CD8-positive, alpha-beta memory T cell (primary cell): ENCODE measurements at places on chromosomes 7 and 10. TPM values are rescaled to one million over a fixed set of nuclear protein-coding genes. Genes with fewer than 3 reads are reported as not detected.

- no peak overlapping the region for H3K4me3 ChIP-seq
- no peak for DNase-seq
- no peaks in the 10 kb centered on the region for H3K4me1 ChIP-seq
Measured at GRCh38 chr7:25173184-25173583, 48.1 kb upstream of the CYCS start.

GRCh38 chr7:22672846-22673680 lies 53.9 kb upstream of the IL6 start:
- H3K36me3 ChIP-seq: no peaks in the 10 kb centered on the region
- H3K4me1 ChIP-seq: peaks cover 64% of the 10 kb centered on the region
- H3K27me3 ChIP-seq: no peaks in the 10 kb centered on the region
- no peak for DNase-seq

- H3K27me3 ChIP-seq: no peaks in the 10 kb centered on the region
- no peaks in the 10 kb centered on the region for H3K36me3 ChIP-seq
- no peak for DNase-seq
- no peak overlapping the region for H3K27ac ChIP-seq
Measured at GRCh38 chr7:73985737-73986141, 42.2 kb upstream of the ELN start.

DNA sequence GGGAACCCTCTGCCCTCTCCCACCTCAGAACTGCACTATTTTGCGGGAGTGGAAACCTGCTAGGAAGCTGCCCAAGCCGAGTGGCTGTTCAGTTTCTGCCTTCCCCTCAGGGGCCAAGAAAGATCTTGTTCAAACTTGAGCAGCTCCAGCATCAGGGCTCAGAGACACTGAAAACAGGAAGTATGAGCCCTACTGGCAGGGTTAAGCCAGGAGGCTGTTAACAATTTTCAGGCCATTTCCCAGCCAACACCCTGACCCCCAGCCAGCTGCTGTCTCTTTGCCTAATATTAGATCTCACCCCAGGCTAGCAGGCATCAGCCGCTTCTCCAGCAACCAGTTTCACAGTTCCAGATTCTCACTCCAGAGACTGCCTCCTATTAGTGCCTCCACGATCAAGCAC lies 9.2 kb downstream of the PLAU start:
- no peaks in the 10 kb centered on the region for H3K36me3 ChIP-seq
- H3K27me3 ChIP-seq: no peaks in the 10 kb centered on the region
- no peak overlapping the region for H3K4me3 ChIP-seq

DNA sequence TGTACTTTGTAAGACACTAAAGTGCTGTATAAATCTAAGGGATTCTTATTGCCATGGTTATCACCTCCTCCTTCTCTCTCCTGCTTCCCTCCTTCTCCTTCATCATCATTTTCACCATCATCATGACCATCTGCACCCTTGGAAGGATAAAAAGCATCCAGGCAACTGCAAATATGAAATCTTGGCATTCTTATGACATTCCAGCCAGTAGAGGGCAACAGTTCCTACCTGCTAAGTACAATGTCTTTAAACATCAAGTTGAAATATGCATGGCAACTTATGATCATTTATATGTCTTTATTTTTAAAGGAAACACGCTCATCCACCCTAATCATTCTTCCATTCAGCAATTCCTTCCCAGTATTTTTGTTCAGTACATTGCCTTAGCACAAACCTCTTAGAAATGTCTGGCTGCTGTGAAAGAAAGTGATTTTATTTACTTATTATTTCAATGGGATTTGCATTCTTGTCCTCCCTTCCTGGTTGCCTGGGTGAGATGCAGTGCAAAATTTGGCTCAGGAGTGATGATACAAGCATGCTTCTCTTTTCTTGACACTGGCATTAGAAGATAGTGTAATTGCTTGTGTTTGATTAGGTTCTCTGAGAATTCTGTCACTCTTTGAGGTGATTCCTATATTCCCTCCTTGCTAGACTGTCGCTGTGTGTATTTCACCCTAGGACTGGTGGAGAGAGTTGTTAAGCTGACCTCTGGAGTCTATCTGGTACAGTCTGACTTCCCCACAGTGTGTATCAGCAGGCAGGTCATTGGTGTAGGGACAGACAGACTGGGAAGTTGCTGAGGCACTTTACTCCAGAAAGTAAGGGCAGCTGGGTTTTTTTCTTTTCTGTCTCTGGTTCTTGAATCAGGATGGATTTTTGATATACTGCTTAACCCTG lies 188.5 kb upstream of the BMPER start:
- no peak overlapping the region for H3K27ac ChIP-seq
- no peaks in the 10 kb centered on the region for H3K36me3 ChIP-seq
- no peaks in the 10 kb centered on the region for H3K27me3 ChIP-seq
- DNase-seq: no peak

DNA sequence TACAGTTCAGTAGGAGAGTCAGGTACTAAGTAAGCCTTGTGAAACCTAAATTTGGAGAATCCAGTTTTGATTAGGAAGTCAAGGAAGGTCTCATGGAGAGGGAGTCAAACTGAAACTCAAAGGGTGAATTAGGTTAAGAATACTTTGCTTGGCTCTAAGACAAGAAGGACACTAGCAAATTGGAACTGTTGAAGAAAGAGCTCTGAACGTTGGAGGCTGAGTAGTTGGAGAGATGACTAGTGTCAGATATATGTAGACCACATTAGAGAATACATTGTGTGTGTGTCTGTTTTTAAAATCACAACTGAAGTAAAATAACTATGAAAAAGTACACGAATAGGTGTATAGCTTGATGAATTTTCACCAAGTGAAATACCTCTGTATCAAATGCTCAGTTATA lies 6.3 kb downstream of the VPS26A start:
- no peak overlapping the region for H3K4me3 ChIP-seq
- H3K27me3 ChIP-seq: no peaks in the 10 kb centered on the region
- H3K27ac ChIP-seq: no peak overlapping the region
- H3K4me1 ChIP-seq: peaks cover 17% of the 10 kb centered on the region

- peaks cover 9% of the 10 kb centered on the region for H3K27me3 ChIP-seq
- DNase-seq: no peak
- no peak overlapping the region for H3K27ac ChIP-seq
- no peaks in the 10 kb centered on the region for H3K36me3 ChIP-seq
Measured at GRCh38 chr10:49762566-49762877, 399 bp upstream of the OGDHL start.

DNA sequence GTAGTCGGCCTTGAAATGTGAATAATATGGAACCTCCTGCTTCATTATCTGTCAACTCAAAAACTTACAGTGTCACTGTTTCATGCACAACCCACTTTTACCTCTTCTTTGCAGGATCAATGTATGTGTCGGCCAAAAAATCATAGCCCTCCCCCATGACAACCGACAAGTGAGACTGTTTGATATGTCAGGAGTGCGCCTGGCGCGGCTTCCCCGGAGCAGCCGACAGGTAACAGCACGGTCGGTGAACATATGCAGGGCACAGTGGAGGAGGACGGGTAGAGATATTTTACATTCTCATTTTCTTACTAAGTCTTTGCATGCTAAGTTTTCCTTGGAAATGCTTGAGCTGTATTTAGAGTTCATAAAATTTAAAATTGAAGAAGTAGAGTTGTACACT lies 68.6 kb downstream of the WDR37 start:
- H3K36me3 ChIP-seq: peaks cover 55% of the 10 kb centered on the region
- peaks cover under 1% of the 10 kb centered on the region for H3K4me1 ChIP-seq
- H3K27me3 ChIP-seq: no peaks in the 10 kb centered on the region
- no peak for DNase-seq

DNA sequence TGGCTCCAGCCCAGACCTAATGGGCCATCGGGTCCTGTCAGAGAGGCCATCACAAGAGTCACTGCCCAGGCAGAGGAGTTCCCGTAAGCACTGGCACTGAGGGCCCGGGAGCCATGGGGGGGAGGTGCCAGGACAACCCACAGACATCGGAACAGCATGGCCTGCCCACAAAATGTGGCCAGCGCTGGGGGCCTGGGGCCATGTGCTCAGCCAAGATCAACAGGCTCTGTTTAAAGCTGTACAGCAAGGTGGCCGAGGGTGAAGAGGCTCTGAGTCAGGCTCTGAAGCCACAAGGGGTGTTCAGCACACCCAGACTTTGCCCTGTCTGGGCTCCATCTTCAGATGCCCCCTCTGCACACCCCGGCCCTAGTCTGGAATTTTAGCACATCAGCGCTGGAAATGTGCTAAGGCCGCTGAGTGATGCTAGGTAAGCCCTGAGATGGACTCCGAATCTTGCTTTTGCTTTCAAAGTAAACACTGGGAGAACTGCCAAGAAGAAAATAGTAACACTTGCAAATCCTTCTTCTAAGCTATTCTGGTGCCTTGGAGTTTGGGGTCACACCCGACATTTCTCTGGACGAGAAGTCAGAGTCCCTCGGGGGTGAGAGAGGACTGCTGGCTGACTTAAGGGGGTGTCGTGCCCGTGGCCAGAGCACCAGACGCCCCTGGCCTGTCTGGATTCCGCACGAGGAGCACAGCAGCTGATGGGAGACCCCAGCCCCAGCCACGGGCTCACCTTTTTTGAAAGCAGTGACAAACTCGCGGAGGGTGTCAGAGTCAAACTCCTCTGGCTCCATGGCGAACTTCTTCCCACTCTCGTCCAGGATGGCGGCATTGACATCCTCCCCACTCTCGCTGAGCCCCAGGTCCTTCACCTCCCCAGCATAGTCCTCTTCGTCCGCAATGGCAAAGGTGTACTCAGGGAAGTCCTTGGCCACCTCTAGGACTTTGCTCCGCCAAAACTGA lies 23.6 kb downstream of the PDIA4 start:
- H3K36me3 ChIP-seq: peaks cover 5% of the 10 kb centered on the region
- H3K4me3 ChIP-seq: no peak overlapping the region
- DNase-seq: no peak
- no peak overlapping the region for H3K27ac ChIP-seq

Gene GIGYF1
- total RNA-seq: 54.7 TPM

Gene H2BK1
- total RNA-seq: 0.57 TPM

Gene TCAF1
- 11.8 TPM for total RNA-seq

Gene CFTR
- not detected for total RNA-seq

Gene ZNF853
- total RNA-seq: 3.5 TPM
